ENCODE measurements at places on chromosomes 1 and 21.

DNA sequence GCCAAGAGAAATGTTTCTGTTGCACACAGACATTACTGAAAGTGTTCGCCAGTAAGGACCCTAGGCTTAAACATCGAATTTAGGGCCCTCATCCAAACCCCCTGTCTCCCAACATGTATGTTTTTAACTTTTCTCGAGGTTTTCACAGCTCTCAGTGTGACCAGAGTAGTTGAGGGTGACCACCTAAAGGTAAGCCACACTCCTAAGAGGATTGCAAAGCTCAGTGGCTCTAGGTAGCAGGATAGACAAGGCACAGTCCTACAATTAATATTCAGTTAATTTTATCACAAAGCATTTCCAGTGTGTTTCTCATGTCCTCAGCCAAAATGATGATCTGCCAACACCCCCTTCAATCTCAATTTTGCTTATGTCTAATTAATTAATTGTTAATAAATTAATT is 695 bp upstream of the ALG14 start:
- DNase-seq, result no peak

GRCh38 chr1:179058487-179059483 is 23.1 kb upstream of the TOR3A start:
- no peak for DNase-seq

DNA sequence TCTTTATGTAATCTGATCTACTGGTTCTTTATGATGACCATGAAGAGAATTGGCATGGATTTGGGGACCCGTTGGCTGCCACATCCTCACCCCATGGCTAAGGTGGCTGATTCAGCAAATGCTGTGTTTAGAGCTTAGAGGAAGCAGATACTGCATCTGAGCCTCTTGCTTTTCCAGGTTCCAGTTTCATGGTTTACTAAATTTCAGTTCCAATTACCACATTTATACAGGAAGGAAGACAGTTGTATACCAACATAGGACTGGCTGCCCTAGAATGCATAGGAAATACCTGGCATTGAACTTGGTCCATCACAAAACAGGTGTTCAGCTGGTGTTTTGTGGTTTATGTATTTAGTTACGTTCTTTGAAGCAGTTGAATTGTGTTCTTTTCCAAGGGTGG is 107.1 kb downstream of the ST3GAL3 start:
- no peak for DNase-seq

DNA sequence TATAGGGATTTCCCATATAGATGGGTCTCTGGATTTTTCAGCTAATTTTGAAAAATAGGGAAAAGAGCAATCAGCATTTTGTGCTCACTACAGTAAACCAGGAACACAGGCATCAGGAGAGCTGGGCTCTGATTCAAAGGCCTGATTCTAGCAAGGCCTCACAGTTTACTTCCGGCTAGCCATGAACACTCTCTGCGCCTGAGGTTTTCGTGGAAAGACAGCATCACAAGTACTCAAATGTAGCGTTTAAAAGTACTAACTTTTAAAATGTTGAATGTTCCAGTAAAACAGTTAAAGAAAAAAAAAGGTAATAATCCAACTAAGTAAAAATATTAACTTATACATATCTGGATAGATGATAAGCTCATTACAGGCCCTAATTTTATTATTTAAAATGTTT is 120.6 kb downstream of the SLC45A1 start:
- DNase-seq, result no peak

DNA sequence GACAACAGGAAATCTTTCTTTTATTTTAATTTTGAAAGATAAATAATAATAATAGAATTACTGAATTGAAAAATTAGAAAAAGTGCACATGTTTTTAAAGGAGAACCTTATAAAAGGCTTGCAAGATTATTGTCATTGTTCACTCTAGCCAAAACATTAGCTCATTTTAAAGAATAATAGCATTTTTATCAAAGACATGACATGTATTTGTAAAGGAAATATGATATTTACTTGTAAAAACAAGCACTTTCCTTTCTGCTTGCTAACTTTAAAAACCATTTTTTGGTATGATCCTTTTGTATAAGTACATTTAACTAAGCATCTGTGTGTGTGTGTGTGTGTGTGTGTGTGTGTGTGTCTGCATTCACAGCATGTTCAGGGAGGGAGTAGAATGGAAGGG is 156.3 kb upstream of the C1orf87 start:
- no peak for DNase-seq

All from NCI-H2029 treated with DMSO at 0.1 percent for 48 hours (cell line).